ENCODE measurements at places on chromosomes 5 and 9.

DNA sequence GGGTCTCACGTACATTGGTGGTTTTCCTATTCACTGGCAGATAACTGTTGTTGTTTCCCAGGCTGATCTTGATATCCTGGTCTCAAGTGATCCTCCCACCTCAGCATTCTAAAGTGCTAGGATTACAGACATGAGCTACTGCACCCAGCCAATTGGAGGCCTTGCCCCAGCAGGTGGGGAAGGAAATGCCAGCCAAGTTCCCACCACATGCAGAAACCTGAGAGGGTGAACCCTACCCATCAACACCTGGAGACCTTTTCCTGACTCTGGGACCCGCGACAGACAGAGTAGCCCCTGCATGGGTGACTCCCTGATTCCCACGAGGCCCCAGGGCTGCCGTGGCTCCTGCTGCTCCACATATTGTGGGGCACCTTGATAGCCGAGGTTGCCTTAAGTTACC is 107.7 kb downstream of the GDA start:
- DNase-seq: no peak

DNA sequence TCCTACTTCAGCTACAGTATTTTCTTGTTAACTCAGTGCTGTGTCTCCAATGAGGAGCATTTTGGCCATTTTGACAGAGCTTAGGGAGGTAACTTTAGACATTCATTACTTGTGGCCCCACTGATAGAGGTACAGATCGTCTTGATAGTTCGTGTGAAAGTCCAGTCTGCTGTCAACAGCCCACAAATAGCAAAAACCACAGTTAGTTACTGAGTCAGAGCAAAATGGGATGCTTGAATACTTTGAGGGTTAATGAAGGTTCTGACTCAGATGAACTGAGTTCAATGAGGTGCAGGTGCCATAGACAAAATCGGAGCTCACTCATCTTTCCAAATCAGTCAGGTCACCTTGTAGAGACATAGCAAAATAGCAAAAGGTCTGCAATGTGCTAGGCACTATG is 163.1 kb upstream of the TLE4 start:
- no peak for DNase-seq

DNA sequence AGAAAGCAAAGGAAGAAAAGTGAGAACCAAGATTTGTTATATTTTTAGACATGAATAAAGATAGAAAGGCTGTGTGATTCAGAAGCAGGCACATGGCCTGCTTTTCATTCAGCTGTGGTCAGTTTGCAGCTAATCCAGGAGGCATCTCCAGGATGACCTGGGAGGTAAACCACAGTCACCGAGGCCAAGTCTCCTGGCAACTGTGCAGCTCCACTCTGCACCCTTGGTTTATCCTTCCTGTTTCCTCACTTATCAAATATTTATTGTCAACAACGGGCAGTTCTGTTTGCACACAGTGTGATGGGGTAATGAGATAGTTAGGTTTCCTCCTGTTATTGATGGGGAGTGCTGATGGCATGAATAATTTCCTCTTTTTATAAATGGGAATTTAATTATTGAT is 243.0 kb downstream of the PSAT1 start:
- no peak for DNase-seq

DNA sequence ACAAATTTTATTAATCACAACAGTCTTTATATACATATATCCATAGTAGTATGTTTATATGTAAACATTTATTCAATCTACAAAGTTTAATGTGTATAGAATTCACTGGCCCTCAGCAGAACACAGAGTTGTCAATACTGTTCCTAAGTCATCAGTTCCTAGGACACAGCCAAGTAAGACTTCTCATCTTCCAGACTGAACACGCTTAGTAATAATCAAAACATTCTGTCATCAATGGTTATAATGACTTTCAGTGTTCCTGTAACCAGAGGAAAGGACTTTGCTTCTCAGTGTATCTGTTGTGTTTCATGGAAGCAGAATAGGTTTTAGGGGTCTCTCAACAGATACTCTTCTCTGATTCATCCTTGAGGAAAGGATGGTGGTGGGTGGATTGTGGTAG is 82.2 kb downstream of the SMIM23 start:
- DNase-seq: no peak

GRCh38 chr9:32360983-32361673 is 23.3 kb upstream of the ACO1 start:
- DNase-seq: no peak

DNA sequence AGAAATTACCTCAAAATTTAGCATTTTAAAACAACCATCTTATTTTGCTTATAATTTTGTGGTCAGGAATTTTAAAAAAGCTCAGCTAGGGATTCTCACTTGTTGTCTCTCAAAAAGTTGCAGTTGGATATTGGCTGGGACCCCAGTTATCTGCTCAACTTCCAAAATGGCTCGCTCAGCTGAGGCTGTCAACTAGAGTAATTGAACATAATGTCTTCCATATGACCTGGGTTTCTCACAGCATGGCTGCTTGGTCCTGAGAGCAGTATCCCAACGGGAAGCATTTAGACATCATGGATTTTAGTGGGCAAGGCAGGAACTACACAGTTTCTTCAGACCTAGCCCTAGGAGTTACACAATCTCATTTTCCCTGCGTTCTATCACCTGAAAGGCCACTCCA is 63.6 kb upstream of the SPEF2 start:
- DNase-seq: no peak

DNA sequence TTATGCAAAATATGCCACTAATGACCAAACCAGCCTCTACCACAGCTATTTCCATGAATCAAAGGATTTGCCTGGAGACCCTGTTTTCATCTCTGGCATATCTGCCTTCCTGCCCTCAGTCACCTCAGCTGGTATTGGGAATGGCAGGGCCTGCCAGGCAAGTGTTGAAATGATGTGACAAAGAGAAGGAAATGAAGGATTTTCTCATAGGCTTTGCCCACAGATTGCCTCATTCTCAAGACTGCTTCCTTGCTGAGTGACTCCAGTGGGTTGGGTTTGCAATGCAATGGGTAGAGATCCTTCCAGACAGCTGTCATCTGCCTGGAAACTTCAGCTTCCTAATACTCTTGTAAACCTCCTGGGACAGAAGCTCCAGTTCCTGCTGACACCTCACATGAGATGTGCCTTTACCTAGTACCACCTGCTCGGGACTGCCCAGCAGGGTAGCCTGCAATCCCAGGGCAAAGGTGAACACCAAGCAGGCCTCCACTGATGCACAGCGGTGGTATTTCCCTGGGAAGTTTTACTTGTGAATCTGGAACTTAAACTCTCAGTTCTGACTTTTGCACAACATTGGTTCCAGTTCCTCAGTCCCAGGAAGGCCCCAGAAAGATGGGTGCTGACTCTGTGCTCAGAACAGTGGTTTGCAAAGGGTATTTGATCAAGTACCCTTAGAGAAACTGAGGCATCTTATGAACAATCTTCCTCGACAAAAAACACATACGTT is 64.8 kb upstream of the SLC1A1 start:
- no peak for DNase-seq

DNA sequence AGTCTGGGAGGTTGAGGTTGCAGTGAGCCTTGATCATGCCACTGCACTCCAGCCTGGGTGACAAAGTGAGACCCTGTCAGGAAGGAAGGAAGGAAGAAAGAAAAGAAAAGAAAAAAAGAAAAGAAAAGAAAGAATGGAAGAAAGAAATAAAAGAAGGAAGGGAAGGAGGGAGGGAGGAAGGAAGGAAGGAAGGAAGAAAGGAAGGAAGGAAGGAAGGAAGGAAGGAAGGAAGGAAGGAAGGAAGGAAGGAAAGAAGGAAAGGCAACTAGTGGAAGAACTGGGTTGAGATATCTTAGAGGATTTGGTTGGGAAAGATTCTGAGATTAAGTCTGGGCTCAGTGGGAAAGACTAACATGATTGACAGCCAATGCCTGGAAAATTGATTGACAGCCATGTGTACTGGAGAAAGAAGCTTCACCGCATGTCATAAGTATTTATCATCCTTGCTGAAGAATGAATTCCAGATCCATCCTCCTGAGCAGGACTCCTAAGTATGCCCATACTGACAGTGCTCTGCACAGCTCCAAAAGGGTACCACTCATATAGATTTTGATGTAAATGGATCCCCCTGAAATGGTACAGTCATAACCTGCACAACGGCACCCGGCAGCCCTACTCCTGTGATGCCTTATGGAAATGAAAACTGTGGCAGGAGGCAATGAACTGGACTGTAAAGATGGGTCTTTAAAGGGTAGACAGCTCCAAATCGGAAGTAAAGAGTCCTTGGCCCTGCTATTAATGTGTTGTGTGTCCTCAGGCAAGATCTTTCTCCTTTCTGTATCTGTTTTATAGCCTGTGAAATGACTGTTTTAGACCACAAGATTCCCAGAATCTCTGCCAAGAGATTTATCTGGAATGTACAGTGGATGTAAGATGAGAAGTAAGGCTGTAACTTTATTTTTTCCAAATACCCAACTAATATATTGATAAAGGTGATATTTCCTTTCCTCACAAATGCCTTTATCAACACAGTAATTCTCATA is 16.9 kb upstream of the ADRA1B start:
- DNase-seq: no peak

DNA sequence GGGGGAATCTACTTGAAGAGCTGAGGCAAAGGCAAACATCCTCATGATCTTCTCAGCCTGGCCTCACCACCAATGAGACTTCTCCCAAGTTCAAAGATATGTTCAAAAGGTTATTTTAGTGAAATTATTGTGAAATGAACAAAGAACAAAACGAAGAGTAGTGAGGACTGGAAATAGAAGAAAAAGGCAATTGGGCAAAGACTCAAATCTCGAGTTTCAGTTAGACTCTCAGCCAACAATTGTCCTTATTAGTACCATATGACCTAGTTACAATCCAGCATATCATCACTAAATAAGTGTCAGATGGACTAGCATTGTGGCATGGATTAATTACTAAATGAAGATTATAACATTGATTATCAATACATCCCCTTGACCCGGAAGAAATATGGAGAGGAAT is 9.0 kb downstream of the ZNF474 start:
- DNase-seq: no peak

DNA sequence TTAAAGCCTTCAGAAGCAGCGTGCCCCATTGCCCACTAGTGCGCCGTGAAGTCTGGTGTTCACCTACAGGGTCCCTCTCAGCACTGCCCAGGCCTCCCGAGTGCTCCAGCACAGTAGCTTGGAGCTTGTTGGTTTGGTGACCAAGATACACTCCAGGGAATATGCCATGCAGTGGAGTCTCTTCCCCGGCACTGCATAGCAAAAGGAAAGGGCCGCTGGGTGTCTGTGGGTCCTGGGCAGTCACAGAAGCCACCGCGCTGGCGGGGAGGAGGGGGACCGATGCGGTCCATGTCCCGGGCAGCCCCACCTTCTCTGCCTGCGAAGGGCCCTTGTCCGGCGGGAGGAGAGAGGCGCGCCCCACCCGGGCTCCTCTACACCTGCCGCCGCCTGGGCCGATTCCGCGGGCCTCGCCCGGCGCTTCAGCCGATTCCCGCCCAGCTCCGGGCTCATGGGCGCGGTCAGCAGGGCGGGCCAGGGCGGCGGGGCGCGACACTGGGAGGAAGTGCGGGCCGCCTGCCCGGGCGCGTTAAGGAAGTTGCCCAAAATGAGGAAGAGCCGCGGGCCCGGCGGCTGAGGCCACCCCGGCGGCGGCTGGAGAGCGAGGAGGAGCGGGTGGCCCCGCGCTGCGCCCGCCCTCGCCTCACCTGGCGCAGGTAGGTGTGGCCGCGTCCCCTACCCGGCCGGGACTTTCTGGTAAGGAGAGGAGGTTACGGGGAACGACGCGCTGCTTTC is at the start of gene SYK:
Gene SYK (plus strand): TSS at position 579 of the 732 bp plus-strand sequence. CDS start 42,080 bp downstream, outside the sequence.
- peak; percentile 49 for DNase-seq

DNA sequence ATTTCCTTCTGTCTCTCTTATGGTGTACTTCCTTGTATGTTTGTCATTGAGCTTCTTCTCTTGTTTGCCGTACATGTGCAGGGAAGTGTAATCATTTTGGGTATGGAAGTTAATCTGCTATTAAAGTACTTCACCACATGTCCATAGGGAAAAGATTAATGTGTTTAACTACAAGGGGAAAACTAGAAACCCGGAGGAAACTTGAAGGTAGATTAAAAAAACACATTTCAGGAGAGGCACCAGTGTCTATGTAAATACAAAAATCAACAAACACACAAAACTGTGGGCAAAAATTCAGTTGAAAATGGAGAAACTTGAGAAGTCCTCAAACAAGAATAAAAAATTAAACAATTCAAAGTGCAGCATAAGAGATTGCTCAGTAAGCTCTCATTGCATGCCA is 166.4 kb downstream of the PBX3 start:
- DNase-seq: no peak

DNA sequence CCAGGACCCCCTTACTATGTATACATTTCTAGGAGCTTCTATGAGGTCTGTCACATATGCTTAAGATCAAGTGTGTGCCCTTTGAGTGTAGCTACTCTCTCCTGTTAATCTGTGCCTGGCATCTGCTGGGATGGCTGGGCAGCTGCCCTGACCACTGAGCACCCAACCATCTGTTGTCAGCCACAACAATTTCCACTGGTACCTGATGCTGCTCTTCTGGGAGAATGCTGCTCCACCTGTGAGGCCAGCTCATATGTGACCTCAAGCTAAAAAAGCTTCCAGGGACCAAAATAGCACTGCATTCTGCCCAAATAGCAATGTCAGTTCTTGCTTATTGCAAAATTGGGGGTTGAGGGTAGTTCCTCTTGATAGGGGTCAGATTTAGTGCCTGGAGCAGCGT is 595.6 kb downstream of the RAB3C start:
- no peak for DNase-seq

DNA sequence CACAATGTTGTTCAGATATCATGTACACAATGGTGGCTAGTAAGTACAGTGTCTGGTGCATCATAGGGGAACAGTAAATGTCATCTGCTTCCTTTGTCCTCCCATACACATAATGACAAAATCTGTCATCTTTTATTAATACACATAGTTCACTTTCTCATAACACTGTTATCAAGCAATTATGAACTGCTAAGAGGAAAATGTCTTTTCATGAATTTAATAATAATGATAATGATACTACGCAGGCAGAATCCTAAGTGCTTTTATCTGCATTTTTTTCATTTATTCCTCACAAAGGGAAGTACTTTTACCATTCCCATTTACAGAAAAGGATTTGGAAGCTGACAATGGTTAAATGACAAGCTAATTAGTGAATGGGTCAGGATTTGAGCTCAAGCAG is 35.7 kb downstream of the DPYSL3 start:
- DNase-seq: no peak

DNA sequence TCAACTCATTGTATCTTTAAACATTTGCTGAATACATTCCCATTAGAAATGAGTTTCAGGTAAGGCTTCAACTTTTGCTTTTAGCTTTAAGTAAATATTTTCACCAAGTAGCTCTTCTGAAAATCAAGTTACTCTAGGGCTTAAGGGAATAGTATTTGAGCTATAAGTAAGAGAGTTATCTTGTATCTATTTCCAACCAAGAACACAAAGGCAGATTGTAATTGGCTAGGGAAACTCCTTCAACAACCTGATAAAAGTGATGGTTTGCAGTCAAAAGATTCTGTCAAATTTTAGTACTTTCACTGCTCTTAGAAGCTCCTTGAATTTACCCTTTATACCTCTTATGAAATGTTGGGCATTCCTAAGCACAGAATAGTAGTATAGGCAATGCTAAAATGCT is 13.0 kb downstream of the ELL2 start:
- peak; percentile 14 for DNase-seq

GRCh38 chr9:13450723-13451122 is 171.2 kb upstream of the MPDZ start:
- DNase-seq: no peak

GRCh38 chr9:4639420-4639819 is 22.7 kb upstream of the PLPP6 start:
- DNase-seq: no peak

- DNase-seq: no peak
Observed at GRCh38 chr5:56129288-56129687, 103.8 kb downstream of the ANKRD55 start.

Measured in hematopoietic multipotent progenitor cell treated with erythropoietin and hydrocortisone succinate and interleukin-3 and kit ligand, for 15 days (in vitro differentiated cells).